Caki2 (cell line): ENCODE measurements at places on chromosomes 3 and 15. TPM values are rescaled to one million over a fixed set of nuclear protein-coding genes. Genes with fewer than 3 reads are reported as not detected.

GRCh38 chr3:139935016-139935865, at the start of gene CLSTN2:
Gene CLSTN2, plus strand, starts transcription at chr3:139935185.
- peak; percentile 84 for DNase-seq

DNA sequence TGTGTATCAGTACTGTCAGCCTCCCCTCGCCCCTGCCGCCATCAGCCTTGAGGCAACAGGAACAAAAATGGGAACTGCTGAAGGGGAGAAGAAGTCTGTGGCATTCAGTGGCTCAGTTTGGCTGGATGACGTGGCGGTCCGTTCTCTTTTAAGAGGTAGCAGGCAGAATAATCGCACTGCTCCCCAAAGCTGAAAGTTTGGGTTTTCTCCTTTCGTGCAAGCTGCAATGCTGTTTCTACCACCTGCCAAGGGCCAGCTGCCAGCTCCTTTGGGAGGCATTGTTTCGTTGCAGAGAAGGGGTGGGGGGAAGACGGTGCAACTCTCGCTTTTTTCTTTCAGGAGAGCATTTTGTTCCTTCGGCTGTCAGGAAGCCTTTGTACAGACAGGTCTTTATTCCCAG, 369.6 kb upstream of the RORA start:
- DNase-seq, result no peak

DNA sequence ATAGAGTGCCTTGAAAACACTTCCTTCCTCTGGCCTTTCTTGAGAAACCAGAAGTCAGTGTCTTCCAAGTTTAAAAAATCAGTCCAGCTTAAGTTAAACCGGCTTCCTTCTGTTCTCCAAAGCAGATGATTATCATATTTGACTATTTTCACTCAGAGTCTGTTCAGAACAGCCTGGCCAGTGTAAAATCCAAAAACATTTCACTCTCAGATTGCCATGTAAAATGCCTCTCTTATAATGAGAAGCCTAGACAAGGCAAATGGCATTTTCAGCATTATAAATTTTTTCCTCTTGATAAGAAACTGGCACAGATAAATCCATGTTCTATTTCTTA, 193.5 kb downstream of the TNIK start:
- no peak for DNase-seq

DNA sequence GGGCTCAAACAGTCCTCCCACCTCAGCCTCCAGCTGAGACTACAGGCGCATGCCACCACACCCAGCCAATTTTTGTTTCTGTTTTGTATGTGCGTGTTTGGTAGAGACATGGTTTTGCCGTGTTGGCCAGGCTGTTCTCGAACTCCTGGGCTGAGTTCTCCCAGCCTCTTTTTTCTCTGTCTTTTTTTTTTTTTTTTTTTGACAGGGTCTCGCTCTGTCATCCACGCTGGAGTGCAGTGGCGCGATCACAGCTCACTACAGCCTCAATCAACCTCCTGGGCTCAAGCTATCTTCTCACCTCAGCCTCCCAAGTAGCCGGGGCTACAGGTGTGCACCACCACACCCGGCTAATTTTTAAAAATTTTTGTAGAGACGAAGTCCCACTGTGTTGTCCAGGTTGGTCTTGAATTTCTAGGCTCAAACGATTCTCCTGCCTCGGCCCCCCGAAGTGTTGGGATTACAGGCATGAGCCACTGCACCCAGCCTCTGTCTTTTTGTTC, 867 bp upstream of the DCAF1 start:
- DNase-seq, result no peak

DNA sequence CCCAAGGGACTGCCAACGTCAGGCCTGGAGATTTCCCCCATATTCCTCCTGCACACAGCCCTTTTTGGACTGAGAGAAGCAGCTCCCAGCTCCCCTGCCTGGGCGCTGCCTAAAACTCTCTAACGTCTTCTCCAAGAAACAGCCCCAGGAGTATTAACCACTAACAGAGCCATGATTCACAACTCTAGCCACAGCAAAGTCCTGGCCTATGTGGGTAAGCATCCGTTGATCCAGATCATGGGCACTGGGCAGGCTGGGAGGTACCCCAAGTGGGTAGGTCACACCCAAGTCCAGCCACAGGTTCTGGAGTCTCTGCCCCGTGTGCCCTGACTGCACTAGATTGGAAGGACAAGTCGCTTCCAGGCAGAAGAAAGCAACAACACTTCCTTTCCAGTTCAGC, 31.9 kb downstream of the NBEAL2 start:
- DNase-seq, result no peak

DNA sequence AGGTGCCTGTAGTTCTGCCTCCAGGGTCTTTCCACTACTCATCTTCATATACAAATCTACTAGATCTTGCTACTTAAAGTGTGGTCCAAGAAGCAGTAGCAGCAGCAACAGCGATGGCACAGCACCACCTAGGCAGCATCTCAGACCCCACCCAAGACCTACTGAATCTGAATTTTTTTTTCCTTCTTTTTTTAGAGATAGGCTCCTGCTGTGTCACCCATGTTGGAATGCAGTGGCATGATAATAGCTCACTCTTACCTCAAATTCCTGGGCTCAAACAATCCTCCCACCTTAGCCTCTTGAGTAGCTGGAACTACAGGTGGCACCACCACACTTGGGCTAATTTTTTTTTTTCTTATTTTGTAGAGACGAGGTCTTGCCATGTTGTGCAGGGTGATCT, 346.7 kb upstream of the TGFBR2 start:
- DNase-seq, result no peak

GRCh38 chr15:38650384-38650783, 85.8 kb upstream of the RASGRP1 start:
- no peak for DNase-seq

GRCh38 chr3:152671446-152672319, 163.2 kb upstream of the P2RY1 start:
- no peak for DNase-seq

DNA sequence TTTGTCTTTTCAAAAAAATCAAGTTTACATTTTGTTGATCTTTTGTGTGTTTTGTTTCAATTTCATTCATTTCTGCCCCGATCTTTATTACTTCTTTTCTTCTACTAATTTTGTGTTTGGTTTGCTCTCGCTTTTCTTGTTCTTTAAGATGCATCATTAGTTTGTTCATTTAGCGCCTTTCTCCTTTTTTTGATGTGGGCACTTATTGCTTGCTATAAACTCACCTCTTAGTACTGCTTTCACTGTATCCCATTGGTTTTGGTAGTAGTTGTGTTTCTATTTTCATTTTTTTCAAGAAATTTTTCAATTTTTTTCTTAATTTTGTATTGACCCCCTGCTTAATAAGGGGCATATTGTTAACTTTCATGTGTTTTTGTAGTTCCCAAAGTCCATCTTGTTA, 34.4 kb downstream of the PRKCI start:
- DNase-seq, result no peak

- no peak for DNase-seq
These were observed 697 bp upstream of the RAB5A start for GRCh38 chr3:19945969-19946831.

GRCh38 chr3:103511891-103512290, 1077.1 kb downstream of the ZPLD1 start:
- DNase-seq, result no peak

GRCh38 chr3:18559331-18559842, 134.2 kb upstream of the SATB1 start:
- peak; percentile 4 for DNase-seq

DNA sequence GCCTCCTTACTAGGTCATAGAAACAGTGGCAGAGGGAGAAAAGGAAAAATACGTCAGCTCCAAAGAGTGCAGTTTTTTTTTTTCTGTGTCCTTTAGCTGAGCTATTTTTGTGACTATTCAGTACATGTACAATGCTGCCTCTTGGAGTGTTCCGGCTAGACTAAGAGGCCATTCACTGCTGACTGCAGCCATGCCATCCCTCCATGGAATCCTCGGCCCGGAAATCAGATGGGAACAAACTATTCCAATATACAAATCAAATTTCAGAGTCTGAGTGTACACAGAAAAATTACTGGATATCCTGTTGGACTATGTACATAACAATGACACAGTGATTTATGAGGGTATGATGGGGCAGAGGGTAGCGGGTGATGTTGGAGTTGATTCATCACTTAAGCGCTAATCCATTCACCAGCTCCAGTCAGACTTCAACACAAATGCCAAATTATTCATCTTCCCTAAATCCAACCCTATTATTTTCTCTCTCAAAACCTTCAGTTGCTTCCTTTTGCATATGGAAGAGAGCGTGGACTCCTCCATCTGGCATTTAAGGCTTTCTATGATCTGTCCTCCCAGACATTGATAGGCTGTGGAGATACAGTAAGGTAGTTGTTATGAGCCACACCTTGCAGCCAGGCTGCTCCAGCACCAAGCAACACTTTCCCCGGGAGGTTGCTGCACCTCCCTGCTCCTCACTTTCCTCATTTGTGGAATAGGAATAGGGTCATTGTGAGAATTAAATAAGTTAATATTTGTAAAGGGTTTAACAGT, 109.1 kb downstream of the LPP start:
- no peak for DNase-seq

GRCh38 chr3:193843474-193844301, 250.7 kb downstream of the OPA1 start:
- peak; percentile 95 for DNase-seq

DNA sequence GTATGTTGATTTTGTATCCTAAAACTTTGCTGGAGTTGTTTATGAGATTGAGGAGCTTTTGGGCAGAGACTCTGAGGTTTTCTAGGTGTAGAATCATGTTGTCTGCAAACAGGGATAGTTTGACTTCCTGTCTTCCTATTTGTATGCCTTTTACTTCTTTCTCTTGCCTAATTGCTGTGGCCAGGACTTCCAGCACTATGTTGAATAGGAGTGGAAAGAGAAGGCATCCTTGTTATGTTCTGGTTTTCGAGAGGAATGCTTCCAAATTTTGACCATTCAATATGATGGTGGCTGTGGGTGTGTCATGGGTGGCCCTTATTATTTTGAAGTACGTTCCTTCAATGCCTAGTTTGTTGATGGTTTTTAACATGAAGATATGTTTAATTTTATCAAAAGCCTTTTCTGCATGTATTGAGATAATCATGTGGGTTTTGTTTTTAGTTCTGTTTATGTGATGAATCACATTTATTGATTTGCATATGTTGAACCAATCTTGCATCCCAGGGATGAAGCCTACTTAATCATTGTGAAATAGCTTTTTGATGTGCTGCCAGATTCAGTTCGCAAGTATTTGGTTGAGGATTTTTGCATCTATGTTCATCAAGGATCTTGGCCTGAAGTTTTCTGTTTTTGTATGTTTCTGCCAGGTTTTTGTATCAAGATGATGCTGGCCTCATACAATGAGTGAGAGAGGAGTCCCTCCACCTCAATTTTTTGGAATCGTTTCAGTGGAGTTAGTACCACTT, 188.1 kb downstream of the MINAR1 start:
- DNase-seq, result no peak

DNA sequence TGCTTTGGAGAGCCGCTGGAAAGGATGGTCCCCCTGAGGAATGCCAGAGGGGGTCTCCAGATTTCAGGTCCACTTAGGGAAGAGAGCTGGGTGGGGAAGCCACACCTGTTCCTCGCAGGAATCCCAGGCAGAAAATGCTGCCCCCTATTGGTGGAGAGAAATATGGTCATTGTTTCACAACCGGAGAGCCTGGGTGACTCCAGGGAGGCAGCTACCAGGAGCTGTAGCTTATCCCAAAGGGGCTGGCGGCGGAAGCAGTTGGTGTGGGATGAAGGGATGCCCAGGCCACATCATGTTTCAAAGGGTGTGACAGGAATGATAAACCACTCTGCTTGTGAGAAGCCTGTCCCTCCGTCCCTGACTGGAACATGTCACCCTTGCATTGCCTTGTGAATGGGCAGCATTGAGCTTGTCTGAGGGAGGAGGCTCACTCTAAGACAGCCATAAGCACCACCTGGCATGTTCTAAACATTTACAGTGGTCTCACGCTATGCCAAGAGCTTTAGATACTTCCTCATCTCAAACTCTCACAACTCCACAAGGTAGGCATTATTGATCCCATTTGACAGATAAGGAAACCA, 34.5 kb downstream of the POMGNT2 start:
- DNase-seq, result no peak

- no peak for DNase-seq
These were observed 212.9 kb upstream of the UMPS start for GRCh38 chr3:124517306-124517705.

DNA sequence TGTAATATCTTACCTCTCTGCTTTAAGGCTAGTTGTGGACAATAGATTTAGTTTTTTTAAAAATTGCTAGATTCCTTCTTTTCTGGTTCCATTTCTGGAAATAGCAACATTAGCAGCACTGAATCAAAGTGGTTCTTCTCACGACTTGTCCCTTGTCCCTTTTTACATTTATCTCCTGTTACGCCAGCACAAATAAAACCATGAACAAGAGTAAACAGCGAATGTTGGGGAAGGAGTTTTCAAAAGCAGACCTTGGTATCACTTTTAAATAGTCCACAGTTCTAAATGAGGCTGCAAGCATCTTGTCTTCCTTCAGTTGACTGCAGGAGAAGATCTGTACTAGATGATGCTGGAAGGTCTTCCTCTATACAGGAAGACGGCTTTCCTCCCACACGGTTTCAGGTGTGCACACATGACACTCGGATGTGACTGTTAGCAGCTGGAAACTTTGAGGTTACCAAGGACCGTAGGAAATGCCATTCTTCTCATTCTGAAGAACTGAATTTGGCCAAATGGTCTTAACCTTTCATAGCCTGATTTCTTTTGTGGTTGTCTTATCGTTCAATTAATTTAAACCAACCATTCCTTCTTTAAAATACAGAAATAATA, 251.0 kb upstream of the ICE2 start:
- no peak for DNase-seq

- DNase-seq, result no peak
These were observed 112.8 kb upstream of the CGNL1 start for GRCh38 chr15:57263520-57263919.

- DNase-seq, result no peak
These were observed 17.4 kb downstream of the LRIG1 start for GRCh38 chr3:66483409-66483906.

DNA sequence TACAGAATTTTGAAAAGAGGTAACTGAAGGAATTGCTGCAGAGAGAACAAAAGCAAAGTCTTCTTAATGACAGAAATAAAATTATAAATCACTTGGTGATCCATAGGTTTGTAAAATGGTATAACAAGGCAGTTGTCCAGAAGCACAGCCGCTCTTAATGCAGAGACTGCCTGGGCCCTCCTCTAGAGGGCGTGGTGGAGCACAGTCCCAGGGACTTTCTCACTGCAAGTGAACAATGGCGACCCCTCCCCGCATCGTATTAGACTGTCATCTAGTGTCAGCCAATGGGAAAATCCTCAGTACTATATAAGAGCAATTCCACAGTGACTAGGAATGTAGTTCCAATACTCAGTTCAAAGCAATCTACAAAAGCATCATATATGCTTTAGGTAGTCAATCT, 26.4 kb upstream of the ZBED2 start:
- no peak for DNase-seq

Gene FAM81A
- 1.9 and 4.1 TPM in 2 replicates for total RNA-seq

Gene WDR72
- total RNA-seq, result 5.0 and 6.1 TPM in 2 replicates

Gene CYP1A2
- total RNA-seq, result not detected in 2 replicates

Gene SLC22A13
- not detected in 2 replicates for total RNA-seq

Gene AADACL2
- not detected in 2 replicates for total RNA-seq

Gene FBLN2
- total RNA-seq, result 0.10 TPM in 1 of 2 replicates, not detected in the other

Gene GABPB1
- total RNA-seq, result 26.9 and 56.7 TPM in 2 replicates

Gene CCR9
- total RNA-seq, result 0.81 TPM in 1 of 2 replicates, not detected in the other

Gene EPHB3
- 0.20 TPM in 1 of 2 replicates, not detected in the other for total RNA-seq

Gene HMCES
- total RNA-seq, result 44.9 and 48.1 TPM in 2 replicates

Gene ASB7
- total RNA-seq, result 5.0 and 20.2 TPM in 2 replicates
